ENCODE measurements at places on chromosomes 3 and 15.

GRCh38 chr3:187737006-187737367 lies 8.3 kb downstream of the BCL6 start:
- no peak for DNase-seq

DNA sequence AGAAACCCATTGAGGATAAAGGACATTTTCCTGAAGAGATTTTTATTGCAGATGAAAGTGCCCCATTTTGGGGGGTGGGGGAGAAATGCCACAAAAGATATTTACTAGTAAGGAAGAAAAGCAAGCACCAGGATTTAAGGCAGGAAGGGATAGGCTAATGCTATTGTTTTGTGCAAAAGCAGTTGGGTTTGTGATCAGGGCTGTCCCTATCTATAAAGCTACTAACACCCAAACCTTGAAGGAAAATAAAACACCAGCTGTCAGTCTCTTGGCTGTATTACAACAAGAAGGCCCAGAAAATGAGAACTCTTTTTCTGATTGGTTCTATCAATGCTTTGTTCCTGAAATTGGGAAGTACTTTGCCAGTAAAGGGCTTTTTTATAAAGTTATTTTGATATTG lies 56.0 kb downstream of the CD200 start:
- DNase-seq, result no peak

DNA sequence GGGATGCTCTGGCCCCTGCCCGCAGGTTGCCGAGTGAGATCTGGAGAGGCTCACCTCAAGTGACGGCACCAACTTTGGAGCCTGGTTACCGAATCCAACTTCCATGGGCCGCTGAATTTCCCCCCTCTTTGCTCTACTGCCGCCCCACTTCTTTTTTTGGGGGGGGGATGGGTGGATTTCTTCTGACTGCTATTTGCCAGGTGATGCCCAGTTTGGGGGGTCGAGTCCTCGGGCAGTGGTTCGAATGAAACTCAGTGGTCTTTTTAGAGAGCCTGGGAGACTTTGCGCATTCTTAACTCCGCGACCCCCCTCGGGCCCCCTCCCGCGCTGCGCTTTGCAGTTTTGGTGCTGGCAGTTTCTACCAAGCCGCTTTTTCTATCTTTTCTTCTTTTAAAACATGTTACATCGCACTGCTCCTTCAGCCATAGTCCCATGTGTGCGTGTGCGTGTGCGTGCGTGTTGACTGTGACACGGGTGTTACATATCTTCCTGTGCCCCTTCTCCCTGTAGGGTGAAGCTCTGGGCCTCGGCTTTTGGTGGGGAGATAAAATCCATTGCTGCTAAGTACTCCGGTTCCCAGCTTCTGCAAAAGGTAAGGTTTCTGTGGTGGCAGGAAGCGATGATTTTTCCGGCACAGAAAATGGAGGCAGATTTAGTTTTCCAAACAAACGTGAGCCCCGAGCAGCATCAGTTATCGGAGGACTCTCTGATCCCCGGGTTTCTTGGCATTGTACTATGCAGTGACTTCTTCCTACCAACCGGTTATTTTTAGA lies 837 bp downstream of the CACNA2D3 start:
- no peak for DNase-seq

- DNase-seq, result no peak
Observed at GRCh38 chr15:26867200-26868007, 542 bp downstream of the GABRA5 start.

GRCh38 chr3:178508443-178508825 lies 27.8 kb upstream of the KCNMB2 start:
- DNase-seq, result no peak

DNA sequence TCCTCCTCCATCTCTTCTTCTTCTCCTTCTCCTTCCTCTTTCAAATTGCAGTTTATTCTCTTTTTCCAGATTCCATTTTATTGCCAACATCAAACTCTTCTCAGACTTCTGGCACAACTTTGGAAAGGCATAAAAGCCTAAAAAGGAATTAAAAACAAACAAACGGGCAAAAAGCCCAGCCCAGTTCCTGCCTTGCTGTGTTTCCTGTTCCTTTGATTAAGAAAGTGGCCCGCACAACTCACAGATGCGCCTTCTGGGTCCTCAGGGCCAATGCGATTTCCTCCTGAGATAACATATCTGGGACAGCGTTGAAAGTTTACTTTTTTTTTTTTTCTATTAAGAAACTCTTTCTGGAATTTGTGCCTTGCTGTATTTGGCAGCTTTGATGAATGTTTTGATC lies 158.7 kb upstream of the UBE3A start:
- DNase-seq, result no peak

GRCh38 chr3:61425356-61425755 lies 136.0 kb upstream of the PTPRG start:
- no peak for DNase-seq

DNA sequence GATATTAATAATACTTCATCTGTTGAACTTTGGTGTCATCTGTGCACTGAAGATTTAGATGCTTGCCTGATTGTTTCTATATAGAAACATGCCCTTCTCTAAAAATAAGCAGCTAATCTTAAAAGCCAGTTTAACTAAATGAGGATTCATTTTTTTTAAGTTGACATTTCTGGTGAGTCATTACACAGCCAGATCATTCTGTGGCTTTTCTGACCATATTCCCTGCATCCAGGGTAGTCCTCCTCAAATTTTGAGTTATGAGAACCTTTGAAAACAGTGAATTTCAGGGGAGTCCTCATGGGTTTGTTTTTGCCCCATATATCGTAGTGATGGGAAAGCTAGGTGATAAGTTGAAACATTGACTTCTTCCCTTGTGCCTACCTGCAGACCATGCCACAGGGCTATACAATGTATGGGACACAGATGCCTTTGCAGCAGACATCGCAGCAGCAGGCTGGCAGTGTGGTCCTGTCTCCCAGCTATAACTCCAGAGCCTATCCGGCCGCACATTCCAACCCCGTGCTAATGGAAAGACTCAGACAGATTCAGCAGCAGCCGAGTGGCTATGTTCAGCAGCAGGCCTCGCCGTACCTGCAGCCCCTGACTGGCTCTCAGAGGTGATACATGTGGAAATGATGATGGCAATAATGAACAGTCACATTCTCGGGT lies 26.5 kb upstream of the P2RY12 start:
- no peak for DNase-seq

GRCh38 chr3:36175916-36176461 lies 204.3 kb upstream of the STAC start:
- DNase-seq, result no peak

DNA sequence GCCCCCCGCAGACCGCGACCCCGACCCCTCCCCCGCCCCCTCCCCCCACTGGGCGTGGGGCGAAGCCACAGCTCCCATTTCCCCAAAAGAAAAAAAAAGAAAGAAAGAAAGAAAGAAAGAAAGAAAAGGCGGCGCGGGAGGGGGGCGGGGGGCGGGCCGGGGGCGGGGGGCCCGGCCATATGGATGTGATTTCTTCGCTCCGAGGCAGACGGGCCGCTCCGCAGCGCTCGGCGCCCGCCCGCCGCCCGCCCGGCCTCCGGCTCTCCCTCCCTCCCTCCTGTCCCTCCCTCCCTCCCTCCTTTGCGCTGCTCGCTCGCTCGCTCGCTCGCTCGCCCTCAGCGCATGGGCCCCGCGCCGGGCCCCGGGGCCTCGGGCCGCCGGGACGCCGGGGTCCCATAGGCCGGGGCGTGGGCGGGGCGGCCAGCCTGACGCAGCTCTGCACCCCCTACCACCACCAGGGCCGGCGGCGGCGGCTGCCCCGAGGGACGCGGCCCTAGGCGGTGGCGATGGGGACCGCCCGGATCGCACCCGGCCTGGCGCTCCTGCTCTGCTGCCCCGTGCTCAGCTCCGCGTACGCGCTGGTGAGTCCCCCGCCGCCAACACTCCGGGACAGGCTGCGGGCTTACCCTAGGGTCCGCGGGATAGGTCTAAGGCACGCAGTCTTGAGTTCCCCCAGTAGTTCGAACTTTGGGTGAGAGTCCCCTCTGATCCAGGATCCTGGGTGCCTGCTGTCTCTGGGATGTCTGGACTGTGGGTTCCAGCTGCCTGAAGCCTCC lies 5.7 kb downstream of the PTH1R start:
- DNase-seq, result no peak

- no peak for DNase-seq
Observed at GRCh38 chr15:82805994-82806406, at the start of gene FSD2. Gene FSD2 (minus strand): TSS chr15:82806069. CDS start chr15:82787390, 18,679 bp downstream.

DNA sequence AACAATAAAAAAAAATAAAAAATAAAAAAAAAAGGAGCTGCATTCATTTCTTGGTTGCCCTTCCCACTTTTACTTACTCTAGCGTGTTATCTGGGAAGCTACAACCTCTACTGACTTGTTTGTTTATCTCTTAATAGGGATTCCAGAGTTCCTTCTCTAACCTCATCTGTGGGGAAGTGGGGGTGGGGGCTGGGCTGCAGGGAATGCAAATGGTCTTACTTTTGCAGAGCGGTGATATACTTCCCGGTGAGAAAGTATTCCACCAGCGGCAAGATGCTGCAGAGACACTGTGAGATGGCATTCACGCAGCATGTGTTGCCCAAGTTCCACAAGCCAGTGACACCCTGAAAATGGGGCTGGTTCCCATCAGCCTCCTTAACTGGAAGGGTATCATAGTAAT lies 2.1 kb downstream of the USP50 start:
- DNase-seq, result no peak

DNA sequence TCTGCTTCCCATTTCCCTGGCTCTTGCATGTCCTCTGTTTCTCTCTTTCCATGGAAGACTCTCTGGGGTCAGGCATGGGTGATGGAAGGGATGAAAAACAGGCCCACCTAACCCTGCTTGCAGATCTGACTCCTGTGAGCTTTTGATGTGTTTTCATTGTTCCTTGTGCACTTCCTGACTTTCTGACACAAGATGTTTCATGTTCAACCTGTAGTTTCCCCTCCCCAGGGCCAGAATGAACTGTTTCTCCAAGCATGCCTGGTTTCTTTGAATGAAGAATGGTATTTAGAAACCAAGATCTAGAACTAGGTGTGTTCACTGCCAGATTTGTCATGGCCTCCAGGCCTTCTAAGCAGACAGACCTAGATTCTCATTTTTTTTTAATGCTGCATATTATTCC lies 36.1 kb upstream of the CRTC3 start:
- no peak for DNase-seq
